A549 (cell line): ENCODE measurements at places on chromosomes 6 and 20.

- DNase-seq: no peak
Measured at GRCh38 chr20:3027987-3028386, 15.4 kb upstream of the GNRH2 start.

GRCh38 chr6:151475653-151476523 lies 17.9 kb upstream of the CCDC170 start:
- peak; percentile 41 for DNase-seq

DNA sequence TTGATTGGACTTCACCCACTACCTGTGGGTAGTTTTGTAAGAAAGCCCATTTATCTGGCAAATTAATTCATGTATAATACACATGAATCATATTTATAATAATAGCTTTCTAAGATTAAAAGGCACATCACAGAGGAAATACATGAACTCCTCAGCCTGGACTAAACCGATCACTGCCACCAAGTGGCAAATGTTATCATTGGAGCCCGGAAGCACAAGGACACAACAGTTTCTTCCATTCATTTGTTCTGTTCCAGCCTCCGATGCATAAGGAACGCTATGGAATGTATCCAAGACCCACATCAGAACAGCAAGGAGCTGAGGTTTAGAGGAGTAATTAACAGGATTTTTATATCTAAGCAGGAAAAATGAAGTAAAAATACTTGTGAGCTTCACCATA lies 13.9 kb upstream of the IPCEF1 start:
- DNase-seq: no peak

GRCh38 chr6:121756666-121757065 lies 321.2 kb downstream of the GJA1 start:
- no peak for DNase-seq

DNA sequence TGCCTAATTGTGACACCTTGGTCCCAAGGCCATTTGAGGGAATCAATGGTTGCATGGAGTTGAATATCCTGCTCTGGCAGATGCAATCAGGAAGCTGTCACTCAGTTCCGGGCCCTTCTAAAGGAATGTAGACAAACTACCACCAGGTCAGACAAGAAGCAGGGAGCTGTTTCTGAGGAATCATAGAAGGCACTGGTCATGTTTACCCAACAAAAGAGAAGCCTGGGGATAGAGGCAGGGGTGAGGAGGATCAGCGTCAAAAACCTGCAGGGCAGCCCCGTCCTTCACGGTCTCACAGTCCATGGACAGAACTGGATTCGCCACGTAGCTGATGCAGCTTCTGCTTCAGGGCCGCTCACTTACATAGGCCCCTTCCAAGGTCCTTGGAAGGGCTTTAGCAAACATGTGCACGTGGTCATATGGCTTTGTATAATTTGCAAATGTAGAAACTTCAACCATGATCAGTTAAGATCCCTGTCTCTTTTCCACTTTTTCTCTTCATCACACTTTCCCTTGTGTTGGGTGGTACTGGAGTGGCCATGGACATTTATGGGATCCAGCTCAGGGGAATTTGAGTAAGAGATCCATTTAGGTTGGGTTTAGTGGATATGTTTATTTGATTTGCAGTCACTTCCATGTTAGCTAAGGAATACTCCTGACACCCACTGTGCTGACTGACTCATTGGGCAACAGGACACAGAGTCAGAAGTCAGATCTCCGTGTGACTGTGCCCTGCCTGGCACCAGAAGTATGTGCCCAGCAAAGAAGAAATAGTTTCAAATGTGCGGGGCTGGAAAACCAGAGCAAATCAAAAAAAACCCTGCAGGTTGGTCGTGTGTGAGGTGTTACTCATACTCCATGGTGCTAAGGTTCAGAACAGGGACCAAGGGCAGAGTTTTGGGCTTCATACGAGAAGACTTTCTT lies 60.0 kb upstream of the ZFAND3 start:
- no peak for DNase-seq
